Stimulated activated CD4-positive, alpha-beta T cell treated with anti-CD3 and anti-CD28 coated beads, Interleukin-1b, Interleukin-23, amount 100 ng/mL, for 1 hour (primary cell): ENCODE measurements at places on chromosomes 7 and 10.

- no peak for DNase-seq
Measured at GRCh38 chr10:3432081-3432825, 259.7 kb upstream of the PITRM1 start.

DNA sequence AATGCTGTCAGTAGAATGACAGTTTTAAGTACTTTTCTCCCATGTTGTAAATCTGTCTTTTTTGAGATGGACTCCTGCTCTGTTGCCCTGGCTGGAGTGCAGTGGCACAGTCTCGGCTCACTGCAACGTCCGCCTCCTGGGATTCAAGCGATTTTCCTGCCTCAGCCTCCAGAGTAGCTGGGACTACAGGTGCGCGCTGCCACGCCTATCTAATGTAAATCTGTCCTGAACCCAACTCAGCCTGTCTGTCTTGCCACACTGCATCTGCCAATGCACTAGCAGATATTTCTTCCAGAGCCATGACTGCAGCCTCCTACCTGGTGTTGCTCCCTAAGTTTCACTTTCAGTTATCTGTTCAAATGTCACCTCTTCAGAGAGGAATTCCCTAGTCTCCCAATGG lies 264.1 kb downstream of the PHF14 start:
- no peak for DNase-seq

GRCh38 chr10:69345402-69345801 lies 67.1 kb downstream of the HK1 start:
- no peak for DNase-seq

DNA sequence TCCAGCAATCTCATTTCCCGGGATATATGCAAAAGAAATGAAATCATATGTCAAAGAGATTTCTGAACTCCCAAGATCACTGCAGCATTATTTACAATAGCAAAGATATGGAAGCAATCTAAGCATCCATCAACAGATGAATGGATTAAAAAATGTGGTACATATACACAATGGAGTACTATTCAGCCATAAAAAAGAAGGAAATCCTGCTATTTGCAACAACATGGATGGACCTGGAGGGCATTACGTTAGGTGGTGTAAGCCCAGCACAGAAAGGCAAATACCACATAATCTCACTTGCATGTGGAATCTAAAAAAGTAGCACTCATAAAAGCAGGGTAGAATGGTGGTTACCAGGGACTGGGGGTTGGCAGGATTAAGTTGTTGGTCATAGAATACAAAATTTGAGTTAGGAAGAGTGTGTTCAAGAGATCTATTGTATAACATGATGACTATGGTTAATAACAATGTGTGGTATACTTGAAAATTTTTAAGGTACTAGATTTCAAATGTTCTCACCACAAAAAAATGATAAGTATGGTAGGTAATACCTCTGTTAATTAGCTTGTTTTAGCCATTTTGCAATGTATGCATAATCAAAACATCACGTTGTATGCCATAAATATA lies 32.9 kb upstream of the EIF5AL1 start:
- DNase-seq, result no peak

GRCh38 chr10:45253183-45253914 lies 62.1 kb downstream of the OR13A1 start:
- no peak for DNase-seq

GRCh38 chr7:102230593-102230992 lies 56.1 kb upstream of the SH2B2 start:
- DNase-seq, result no peak

DNA sequence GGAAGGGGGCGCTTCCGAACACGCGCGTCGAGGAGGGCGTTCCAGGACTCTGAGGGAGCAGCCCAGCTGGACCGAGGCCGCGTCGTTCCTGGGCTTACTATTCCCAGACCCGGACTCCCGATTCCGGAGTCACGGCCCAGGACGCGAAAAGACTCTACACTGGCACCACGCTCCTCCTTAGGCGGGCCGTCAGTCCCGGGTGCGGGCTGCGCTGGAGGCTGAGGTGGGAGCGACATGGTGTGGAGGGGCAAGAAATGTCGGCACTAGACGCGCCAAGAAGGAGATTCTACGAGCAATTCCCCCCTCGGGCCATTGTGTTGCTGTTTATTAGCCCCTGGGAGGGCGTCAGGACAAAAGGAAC lies 584 bp upstream of the RUNDC3B start:
- DNase-seq, result no peak

GRCh38 chr7:149830997-149831740 lies 7.0 kb upstream of the ZNF862 start:
- DNase-seq, result no peak

GRCh38 chr10:126931544-126931943 lies 26.3 kb downstream of the DOCK1 start:
- DNase-seq, result no peak

DNA sequence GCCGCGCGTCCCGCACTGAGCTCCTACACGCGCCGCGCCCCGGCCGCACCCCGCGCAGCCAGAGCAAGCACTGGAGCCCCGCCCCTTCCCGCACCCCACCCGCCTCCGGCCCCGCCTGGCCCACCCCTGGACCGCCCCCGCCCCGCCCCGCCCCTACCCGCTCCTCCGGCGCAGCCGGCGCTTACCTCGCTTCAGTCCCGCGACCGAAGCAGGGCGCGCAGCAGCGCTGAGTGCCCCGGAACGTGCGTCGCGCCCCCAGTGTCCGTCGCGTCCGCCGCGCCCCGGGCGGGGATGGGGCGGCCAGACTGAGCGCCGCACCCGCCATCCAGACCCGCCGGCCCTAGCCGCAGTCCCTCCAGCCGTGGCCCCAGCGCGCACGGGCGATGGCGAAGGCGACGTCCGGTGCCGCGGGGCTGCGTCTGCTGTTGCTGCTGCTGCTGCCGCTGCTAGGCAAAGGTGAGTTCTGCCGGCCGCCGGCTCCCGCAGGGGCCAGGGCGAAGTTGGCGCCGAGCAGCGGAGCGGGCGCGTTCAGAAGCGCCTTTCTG lies at the start of gene RET:
TSS of gene RET (plus strand) at position 194 of the 545 bp plus-strand sequence. CDS start at position 384, 190 bp downstream.
- no peak for DNase-seq

- DNase-seq, result no peak
Measured at GRCh38 chr10:44552726-44553125, 167.8 kb upstream of the CXCL12 start.

DNA sequence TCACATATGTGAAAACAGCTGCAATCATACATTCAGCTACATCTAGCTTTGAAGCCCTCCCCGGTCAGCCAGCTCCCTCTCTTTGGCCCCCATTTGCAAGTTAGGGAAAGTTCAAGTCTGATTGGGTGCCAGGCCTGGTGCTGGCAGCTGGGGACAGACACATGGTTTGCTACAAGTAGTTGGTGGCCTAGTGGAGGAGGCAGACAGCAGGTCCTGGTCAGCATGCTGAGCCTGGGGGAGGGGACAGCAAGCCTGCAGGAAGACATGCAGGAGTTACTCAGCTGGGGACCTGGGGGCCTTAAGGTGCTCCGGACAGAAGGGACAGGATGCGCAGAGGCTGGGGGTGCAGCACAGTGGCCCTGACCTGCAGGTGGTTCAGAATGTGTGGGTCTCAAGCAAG lies 956.9 kb upstream of the ZNF722 start:
- no peak for DNase-seq

GRCh38 chr10:25745976-25746375 lies 188.1 kb upstream of the MYO3A start:
- DNase-seq, result no peak

GRCh38 chr10:50552308-50552707 lies 71.4 kb downstream of the SGMS1 start:
- no peak for DNase-seq
